ENCODE measurements at places on chromosomes 11 and 22. TPM values are rescaled to one million over a fixed set of nuclear protein-coding genes. Genes with fewer than 3 reads are reported as not detected.
A peak's percentile ranks its signal among the peaks of the same experiment; 100 is the strongest.

Gene TPH1
- total RNA-seq: 0.13 TPM

Gene WBP2NL
- 0.62 TPM for total RNA-seq

- H3K4me1 ChIP-seq: no peaks in the 10 kb centered on the region
- DNase-seq: no peak
- no peak overlapping the region for H3K4me3 ChIP-seq
- no peaks in the 10 kb centered on the region for H3K36me3 ChIP-seq
Observed at GRCh38 chr11:33387996-33388395, 130.8 kb downstream of the HIPK3 start.

DNA sequence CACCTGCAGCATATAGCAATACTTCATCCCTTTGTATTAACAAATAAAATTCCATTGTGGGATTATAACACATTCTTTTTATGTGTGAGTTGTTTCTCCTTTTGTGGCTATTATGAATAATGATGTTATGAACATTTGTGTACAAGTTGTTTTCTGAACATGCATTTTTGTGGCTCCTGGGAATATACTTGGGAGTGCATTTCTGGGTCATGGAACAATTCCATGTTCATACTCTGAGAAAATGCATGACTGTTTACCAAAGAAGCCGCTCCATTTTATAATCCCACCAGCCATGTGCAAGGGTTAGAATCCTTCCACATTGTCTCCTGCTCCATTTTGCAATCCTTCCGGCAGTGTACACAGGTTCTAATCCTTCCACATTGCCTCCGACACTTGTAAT, 713.8 kb downstream of the TBC1D22A start:
- no peak overlapping the region for H3K27ac ChIP-seq
- no peaks in the 10 kb centered on the region for H3K36me3 ChIP-seq
- H3K27me3 ChIP-seq: no peaks in the 10 kb centered on the region

GRCh38 chr22:47192651-47193437, 430.4 kb downstream of the TBC1D22A start:
- H3K27ac ChIP-seq: no peak overlapping the region
- DNase-seq: no peak
- no peaks in the 10 kb centered on the region for H3K4me1 ChIP-seq
- H3K4me3 ChIP-seq: no peak overlapping the region
- no peaks in the 10 kb centered on the region for H3K27me3 ChIP-seq
- no peaks in the 10 kb centered on the region for H3K36me3 ChIP-seq

- H3K36me3 ChIP-seq: no peaks in the 10 kb centered on the region
- no peaks in the 10 kb centered on the region for H3K27me3 ChIP-seq
- no peak overlapping the region for H3K27ac ChIP-seq
- no peaks in the 10 kb centered on the region for H3K4me1 ChIP-seq
- no peak for DNase-seq
Observed at GRCh38 chr11:73467505-73467904, 91.3 kb downstream of the RELT start.

GRCh38 chr11:74311352-74311926, at the start of gene P4HA3:
TSS of gene P4HA3 (minus strand) at chr11:74311640. CDS start at chr11:74311611, 29 bp downstream.
- DNase-seq: peak; percentile 79
- H3K4me1 ChIP-seq: no peaks in the 10 kb centered on the region
- peak within 1 kb of the TSS; percentile 36 for H3K4me3 ChIP-seq
- no peak within 1 kb of the TSS for H3K27ac ChIP-seq
- no peaks in the 10 kb centered on the region for H3K36me3 ChIP-seq

DNA sequence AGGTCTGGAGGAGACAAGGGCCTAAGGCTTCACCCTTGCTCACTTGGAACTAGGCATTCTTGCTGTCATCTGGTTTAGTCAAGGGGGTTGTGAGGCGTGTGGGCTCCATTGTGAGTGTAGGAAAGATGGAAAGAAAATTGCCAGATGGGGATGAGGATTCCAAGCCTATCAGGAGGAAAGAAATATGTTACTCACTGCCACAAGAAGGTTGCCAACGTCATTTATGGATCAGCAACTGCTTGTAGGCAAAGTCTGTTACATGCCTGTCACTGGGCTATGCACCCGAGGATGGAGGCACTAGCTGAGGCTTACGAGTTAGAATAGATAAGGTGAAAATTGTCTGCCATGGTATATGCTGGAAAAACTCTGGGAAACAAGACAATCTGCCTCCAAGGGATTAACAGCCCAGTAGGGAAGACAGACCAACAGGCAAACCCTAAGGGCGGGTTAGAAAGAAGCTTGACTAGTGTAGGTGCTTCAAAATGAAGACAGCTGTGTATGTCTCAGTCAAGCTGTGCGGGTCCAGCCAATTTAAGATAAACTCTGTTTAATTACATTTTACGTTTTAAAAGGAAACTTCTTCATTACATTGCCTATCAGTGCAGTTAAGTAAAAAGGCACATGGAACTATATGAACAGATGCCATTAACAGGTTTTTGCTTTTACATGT, 47.4 kb downstream of the SNX19 start:
- DNase-seq: no peak
- no peaks in the 10 kb centered on the region for H3K27me3 ChIP-seq
- H3K27ac ChIP-seq: no peak overlapping the region
- H3K4me3 ChIP-seq: no peak overlapping the region
- no peaks in the 10 kb centered on the region for H3K36me3 ChIP-seq

GRCh38 chr11:73325036-73325981, 17.2 kb downstream of the ARHGEF17 start:
- H3K36me3 ChIP-seq: no peaks in the 10 kb centered on the region
- H3K4me1 ChIP-seq: no peaks in the 10 kb centered on the region
- no peak for DNase-seq
- no peak overlapping the region for H3K4me3 ChIP-seq
- peak overlapping the region; percentile 47 for H3K27ac ChIP-seq

GRCh38 chr11:19924311-19924710, 211.7 kb downstream of the NAV2 start:
- DNase-seq: no peak
- H3K36me3 ChIP-seq: no peaks in the 10 kb centered on the region
- H3K27ac ChIP-seq: no peak overlapping the region
- H3K4me3 ChIP-seq: no peak overlapping the region

DNA sequence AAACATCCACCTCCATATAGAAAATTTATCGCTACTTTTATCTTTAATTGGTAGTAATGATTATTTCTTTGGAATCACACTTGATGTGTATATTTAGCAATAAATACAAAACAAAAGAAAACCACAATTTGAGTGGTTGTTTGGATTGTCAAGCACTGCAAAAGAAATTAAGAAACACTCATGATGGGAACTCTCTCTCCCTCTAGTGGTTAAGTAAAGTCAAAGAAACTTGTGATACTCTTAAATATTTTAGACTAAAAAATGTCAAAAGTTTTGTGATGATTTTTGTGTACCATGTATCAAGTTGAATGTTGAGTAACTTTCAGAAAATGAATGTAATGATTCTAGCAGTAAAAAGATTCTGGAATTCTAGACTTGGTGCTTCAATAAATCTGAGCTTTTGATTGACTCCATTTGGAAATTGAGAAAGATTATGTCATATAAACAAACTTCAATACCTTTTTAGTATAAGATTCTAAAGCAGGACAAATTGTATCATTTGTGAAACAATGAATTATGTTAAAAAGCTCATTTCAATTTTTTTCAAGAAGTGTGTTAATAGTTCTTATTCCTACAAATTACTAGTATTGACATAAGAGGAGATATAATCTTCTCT, 20.8 kb downstream of the MUC15 start:
- H3K27ac ChIP-seq: no peak overlapping the region
- no peaks in the 10 kb centered on the region for H3K36me3 ChIP-seq
- no peak overlapping the region for H3K4me3 ChIP-seq
- no peak for DNase-seq

GRCh38 chr11:27458182-27458581, 14.4 kb downstream of the LGR4 start:
- H3K4me1 ChIP-seq: no peaks in the 10 kb centered on the region
- no peak overlapping the region for H3K27ac ChIP-seq
- no peaks in the 10 kb centered on the region for H3K36me3 ChIP-seq

GRCh38 chr11:124832571-124832970, 32.4 kb upstream of the MSANTD2 start:
- no peak for DNase-seq
- H3K27ac ChIP-seq: no peak overlapping the region
- no peak overlapping the region for H3K4me3 ChIP-seq
- H3K4me1 ChIP-seq: no peaks in the 10 kb centered on the region
- H3K27me3 ChIP-seq: no peaks in the 10 kb centered on the region

- H3K4me3 ChIP-seq: no peak overlapping the region
- no peak for DNase-seq
- no peaks in the 10 kb centered on the region for H3K27me3 ChIP-seq
- H3K36me3 ChIP-seq: no peaks in the 10 kb centered on the region
Observed at GRCh38 chr11:132205006-132205405, 834.6 kb downstream of the NTM start.
